Upper lobe of right lung (tissue), 1 donor: ENCODE measurements at places on chromosomes 1 and 21. TPM values are rescaled to one million over a fixed set of nuclear protein-coding genes. Genes with fewer than 3 reads are reported as not detected.
A peak's percentile ranks its signal among the peaks of the same experiment; 100 is the strongest.

GRCh38 chr1:204409123-204409522 lies 2.5 kb downstream of the PPP1R15B start:
- peak overlapping the region; percentile 90 for H3K4me3 ChIP-seq
- H3K27ac ChIP-seq = peak overlapping the region; percentile 99
- H3K27me3 ChIP-seq = no peaks in the 10 kb centered on the region

DNA sequence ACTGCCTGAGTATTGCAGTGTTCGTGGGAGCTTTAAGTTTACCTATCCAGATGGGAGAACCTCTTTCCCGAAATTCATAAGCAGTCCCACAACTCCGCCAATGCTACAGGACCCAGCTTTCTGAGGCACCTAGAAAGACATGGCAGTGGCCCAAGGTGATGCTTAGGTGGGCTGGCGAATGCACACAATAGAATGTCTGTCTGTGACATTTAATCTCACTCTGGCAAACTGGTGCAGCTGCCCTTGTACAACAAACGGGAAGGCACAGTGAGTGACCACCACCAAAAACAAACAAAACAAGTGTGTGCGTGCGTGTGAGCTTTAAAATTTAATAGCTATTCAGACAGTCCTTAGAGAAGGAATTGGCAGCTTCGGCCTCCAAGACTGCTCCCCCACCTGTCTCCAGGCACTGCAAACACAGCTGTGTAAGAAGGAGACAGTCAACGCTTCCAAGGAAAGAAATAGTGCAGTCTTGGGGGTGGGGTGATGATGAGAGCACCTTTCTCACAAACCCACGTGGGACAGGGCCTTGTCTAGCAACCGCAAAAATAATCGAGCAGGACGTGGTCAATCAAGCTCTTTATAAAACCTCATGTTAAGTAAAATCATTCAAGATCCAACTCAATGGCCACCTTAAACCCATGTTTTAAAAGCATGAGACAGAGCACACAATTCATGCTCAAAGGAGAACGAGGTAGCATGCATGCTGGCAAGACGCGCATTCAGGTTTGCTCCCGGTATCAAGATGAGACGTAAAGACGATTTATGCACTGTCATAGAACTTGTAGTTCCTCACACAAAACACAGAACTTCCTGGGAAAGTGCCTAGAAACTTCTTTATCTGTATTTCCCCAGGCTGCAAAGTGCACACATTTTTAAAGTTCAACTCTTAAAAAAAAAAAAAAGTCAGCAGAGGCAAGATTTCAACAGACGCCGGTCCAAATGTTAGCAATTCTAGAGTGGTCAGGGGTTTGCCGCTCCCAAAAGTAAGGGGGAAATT lies 84.1 kb downstream of the TM2D1 start:
- no peaks in the 10 kb centered on the region for H3K27me3 ChIP-seq
- H3K36me3 ChIP-seq = no peaks in the 10 kb centered on the region
- no peak for DNase-seq
- H3K4me1 ChIP-seq = peaks cover 14% of the 10 kb centered on the region

GRCh38 chr1:198465201-198466144 lies 75.0 kb downstream of the ATP6V1G3 start:
- DNase-seq = no peak
- no peaks in the 10 kb centered on the region for H3K36me3 ChIP-seq
- H3K4me1 ChIP-seq = no peaks in the 10 kb centered on the region

DNA sequence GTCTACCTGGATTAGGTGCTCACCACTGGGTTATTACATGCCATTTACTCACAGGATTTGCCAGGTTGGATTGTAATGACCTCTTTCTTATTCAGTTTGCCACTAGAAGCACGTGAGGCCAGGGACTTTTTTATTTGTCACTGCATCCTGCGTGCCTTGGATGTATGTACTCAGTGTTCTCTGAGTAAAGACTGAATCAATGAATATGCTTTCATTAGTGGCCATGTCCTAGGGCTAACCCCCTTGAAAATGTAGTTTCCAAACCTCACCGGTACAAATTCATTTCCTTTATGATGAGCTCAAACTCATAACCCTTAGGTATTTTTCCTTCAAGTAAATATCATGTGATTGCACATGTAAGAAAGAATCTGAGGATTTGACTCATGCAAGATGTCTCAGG lies 1.3 kb upstream of the ZP4 start:
- no peak for DNase-seq
- no peaks in the 10 kb centered on the region for H3K36me3 ChIP-seq
- no peak overlapping the region for H3K27ac ChIP-seq
- H3K27me3 ChIP-seq = no peaks in the 10 kb centered on the region
- no peaks in the 10 kb centered on the region for H3K4me1 ChIP-seq

DNA sequence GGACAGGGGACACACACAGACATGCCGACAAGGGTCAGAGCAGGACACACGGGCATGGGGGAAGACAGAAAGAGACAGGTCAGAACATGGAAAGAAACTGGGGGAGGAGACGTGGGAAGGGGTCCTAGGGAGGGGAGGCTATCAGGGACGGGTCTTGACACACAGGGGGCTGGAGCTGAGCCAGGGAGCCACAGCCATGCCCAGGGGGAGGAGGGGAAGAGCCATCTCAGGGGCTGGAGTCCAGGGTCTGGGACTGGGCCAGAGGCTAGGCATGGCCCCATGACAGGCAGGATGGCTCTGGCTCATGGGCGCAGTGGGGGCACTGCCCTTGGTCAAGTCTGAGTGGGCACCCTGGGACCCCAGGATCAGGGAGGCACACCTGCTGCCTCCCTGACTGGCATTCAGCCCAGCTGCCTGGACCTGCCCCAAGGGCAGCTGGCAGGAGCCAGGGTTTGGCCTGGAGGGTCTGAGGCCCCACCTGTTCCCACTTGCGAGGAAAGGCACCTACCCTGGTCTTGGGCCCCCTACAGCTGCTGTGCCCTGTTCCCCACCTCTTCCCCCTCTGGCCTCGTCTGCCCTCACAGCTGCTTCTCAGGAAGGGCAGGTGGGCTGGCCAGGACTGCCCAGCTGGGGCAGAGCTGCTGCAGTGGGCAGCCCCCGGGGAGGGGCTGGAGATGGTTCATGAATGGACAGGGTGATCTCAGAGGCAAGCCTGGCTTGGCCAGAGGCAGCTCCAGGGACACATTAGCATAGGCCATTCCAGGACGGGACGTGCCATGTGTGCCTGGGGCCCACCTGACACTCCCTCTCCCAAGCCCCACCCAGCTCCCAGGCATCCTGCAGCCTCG lies 42.9 kb downstream of the HSPG2 start:
- peak overlapping the region; percentile 3 for H3K27ac ChIP-seq
- H3K36me3 ChIP-seq = peaks cover 39% of the 10 kb centered on the region
- no peak overlapping the region for H3K4me3 ChIP-seq
- DNase-seq = no peak
- H3K4me1 ChIP-seq = peaks cover 29% of the 10 kb centered on the region

GRCh38 chr1:232287676-232288569 lies 342.0 kb downstream of the SIPA1L2 start:
- no peaks in the 10 kb centered on the region for H3K27me3 ChIP-seq
- no peak overlapping the region for H3K4me3 ChIP-seq
- no peaks in the 10 kb centered on the region for H3K36me3 ChIP-seq
- peaks cover 6% of the 10 kb centered on the region for H3K4me1 ChIP-seq

DNA sequence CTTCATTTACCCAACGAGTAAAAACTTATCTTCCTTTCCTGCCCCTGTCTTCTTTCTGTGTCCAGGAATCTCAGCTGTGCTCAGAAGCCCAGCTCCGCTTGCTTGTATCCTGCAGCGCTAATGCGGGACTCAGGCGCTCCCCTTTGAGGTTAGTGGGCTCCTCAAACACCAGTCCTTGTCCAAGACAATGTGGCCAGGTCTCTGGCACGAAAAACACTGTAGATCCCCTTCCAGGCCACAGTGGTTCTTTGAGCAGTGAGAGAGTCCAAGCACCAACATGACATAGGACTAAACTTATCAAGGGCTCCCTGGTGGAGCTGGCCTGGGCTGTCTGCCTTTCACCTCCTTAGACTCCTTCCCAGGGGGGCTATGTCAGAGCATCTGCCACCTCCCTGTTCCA lies 53.7 kb downstream of the PLD5 start:
- H3K27ac ChIP-seq = no peak overlapping the region
- no peak overlapping the region for H3K4me3 ChIP-seq
- no peaks in the 10 kb centered on the region for H3K36me3 ChIP-seq
- H3K4me1 ChIP-seq = no peaks in the 10 kb centered on the region
- DNase-seq = no peak
- no peaks in the 10 kb centered on the region for H3K27me3 ChIP-seq

GRCh38 chr1:3533067-3534048 lies 78.0 kb downstream of the MEGF6 start:
- no peak overlapping the region for H3K4me3 ChIP-seq
- no peaks in the 10 kb centered on the region for H3K36me3 ChIP-seq
- no peak for DNase-seq
- H3K27me3 ChIP-seq = no peaks in the 10 kb centered on the region
- H3K27ac ChIP-seq = no peak overlapping the region

DNA sequence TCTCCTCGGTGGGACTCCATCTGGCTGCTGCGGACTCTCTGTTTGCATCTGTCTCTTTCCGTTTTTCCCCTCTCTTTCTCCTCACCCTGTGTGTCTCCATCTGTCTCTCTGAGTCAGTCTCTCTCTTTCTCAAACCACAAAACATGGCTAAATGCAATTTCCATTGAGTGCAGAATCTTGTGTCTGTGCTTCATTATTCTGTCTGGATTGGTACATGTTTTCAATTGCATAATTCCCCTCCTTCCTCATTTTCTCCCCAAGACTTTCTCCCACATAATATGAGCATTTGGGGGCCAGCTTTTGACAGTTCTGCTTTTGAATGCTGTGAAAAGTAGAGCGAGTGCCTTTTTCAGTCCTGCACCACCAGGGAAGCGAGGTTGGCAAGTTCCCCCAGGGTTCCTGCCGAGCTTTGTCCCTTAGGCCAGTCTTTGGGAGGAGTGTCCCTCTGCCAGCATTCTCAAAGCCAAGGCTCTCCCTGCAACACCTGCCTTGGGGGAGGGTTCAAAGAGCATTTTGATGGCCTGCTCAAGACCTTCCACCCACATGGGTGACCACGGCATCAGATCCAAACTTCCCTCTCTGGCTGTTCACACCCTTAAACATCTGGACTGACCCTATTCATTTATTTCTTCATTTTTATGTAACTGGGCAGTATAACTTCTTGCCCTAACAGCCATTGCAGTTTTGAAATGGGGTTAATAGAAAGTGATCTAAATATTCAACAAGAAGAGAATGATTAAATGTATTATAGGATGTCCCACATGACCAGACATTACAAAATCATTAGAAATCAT lies 32.8 kb upstream of the SCMH1 start:
- DNase-seq = no peak
- no peak overlapping the region for H3K27ac ChIP-seq
- H3K27me3 ChIP-seq = peaks cover 13% of the 10 kb centered on the region
- H3K4me1 ChIP-seq = no peaks in the 10 kb centered on the region

- no peaks in the 10 kb centered on the region for H3K27me3 ChIP-seq
- no peaks in the 10 kb centered on the region for H3K36me3 ChIP-seq
- DNase-seq = no peak
- no peaks in the 10 kb centered on the region for H3K4me1 ChIP-seq
Measured at GRCh38 chr1:205672395-205672889, 7.9 kb downstream of the SLC45A3 start.

- no peak overlapping the region for H3K27ac ChIP-seq
- H3K36me3 ChIP-seq = no peaks in the 10 kb centered on the region
- no peaks in the 10 kb centered on the region for H3K27me3 ChIP-seq
- no peaks in the 10 kb centered on the region for H3K4me1 ChIP-seq
Measured at GRCh38 chr1:210124736-210125135, 107.9 kb upstream of the SERTAD4 start.

DNA sequence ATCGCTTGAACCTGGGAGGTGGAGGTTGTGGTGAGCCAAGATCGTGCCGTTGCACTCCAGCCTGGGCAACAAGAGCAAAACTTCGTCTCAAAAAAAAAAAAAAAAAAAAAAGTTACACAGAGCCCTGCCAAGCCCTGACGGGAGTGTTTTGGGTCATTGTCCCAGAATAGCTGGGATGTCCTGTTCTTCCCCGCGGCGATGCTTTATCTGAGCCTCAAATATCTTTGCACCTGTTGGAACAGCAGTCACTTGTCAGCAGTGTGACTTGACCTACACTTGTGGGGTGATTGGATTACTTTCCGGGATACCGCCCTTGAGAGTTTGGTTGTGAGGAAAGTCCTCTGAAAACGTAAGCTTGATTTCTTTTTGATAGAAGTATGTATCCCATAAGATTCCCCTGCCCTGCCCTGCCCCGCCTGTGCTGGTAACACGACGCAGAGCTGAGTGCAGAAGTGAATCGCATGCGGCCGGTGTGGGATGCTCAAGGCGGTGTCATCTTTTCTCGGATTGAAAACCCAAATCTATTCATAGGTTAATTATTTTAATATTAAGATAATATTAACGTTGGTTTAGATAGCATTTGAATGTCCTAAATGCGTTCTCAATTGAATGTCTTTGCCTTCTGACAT lies 50.9 kb downstream of the PCNT start:
- no peaks in the 10 kb centered on the region for H3K27me3 ChIP-seq
- H3K27ac ChIP-seq = no peak overlapping the region
- no peak overlapping the region for H3K4me3 ChIP-seq
- DNase-seq = no peak

- H3K27ac ChIP-seq = peak overlapping the region; percentile 17
- H3K4me3 ChIP-seq = no peak overlapping the region
- no peak for DNase-seq
Measured at GRCh38 chr1:154466206-154466605, 35.8 kb upstream of the TDRD10 start.

- H3K27me3 ChIP-seq = no peaks in the 10 kb centered on the region
- H3K36me3 ChIP-seq = no peaks in the 10 kb centered on the region
- no peak overlapping the region for H3K27ac ChIP-seq
- DNase-seq = no peak
Measured at GRCh38 chr1:181114574-181115367, 26.3 kb downstream of the IER5 start.

DNA sequence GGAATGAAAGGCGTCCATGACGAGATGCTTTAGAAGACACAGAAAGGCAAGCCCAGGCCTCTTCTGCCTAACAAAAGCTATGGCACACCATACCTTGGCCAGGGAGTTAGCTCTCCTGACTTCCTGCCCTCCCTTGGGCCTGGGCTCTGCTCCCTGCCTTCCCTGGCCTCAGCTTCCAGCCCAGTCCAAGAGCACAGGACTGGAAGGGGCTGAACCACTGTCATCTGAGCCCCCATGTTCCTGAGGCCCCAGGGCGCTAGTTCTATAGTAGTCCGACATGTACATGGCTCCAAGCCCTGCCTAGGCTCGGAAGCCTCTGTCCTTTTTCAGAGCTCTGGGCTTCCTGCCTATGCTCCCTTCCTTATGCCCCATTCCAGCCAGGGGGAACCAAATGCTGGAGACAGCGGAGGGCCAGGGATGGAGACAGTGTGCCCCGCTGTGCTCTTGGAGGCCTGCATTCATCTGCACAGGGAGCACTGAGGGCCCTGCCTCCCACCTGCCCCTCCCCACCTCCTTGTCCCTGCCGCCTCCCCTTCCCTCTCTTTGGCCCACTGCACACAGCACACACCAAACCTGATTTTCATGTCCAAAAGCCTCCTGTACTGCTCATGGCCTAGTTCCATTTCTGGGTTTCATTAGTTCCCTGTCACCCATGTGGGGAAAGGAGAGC lies 240.1 kb downstream of the RHOU start:
- no peaks in the 10 kb centered on the region for H3K36me3 ChIP-seq
- H3K27ac ChIP-seq = no peak overlapping the region
- no peak for DNase-seq
- H3K4me3 ChIP-seq = no peak overlapping the region
- peaks cover 12% of the 10 kb centered on the region for H3K4me1 ChIP-seq
- no peaks in the 10 kb centered on the region for H3K27me3 ChIP-seq

Gene PCBP3
- 3.8 TPM for total RNA-seq

Gene FAM43B
- 0.20 TPM for total RNA-seq

Gene FCAMR
- total RNA-seq = not detected

Gene DDI2
- total RNA-seq = 40.9 TPM

Gene HFM1
- 0.64 TPM for total RNA-seq

Gene PTAFR
- total RNA-seq = 31.6 TPM

Gene IL23R
- 0.20 TPM for total RNA-seq

Gene A3GALT2
- total RNA-seq = not detected
